Epithelial cell of umbilical artery (primary cell): ENCODE measurements at places on chromosomes 13 and 19. TPM values are rescaled to one million over a fixed set of nuclear protein-coding genes. Genes with fewer than 3 reads are reported as not detected.

Gene VASP
- 135 and 170 TPM in 2 replicates for total RNA-seq

Gene NR1H2
- total RNA-seq = 43.6 and 48.4 TPM in 2 replicates

Gene FUT1
- 5.5 and 6.4 TPM in 2 replicates for total RNA-seq

Gene ZNF729
- total RNA-seq = not detected in 2 replicates

Gene CDADC1
- total RNA-seq = 2.9 and 4.4 TPM in 2 replicates

Gene ICAM1
- total RNA-seq = 7.1 and 22.9 TPM in 2 replicates

Gene SIGLEC8
- not detected in 2 replicates for total RNA-seq

Gene PEG3
- 0.32 TPM in 1 of 2 replicates, not detected in the other for total RNA-seq
